ENCODE measurements at places on chromosomes 3 and 15.

GRCh38 chr15:65434201-65434600, 11.5 kb upstream of the IGDCC4 start:
- DNase-seq = no peak

DNA sequence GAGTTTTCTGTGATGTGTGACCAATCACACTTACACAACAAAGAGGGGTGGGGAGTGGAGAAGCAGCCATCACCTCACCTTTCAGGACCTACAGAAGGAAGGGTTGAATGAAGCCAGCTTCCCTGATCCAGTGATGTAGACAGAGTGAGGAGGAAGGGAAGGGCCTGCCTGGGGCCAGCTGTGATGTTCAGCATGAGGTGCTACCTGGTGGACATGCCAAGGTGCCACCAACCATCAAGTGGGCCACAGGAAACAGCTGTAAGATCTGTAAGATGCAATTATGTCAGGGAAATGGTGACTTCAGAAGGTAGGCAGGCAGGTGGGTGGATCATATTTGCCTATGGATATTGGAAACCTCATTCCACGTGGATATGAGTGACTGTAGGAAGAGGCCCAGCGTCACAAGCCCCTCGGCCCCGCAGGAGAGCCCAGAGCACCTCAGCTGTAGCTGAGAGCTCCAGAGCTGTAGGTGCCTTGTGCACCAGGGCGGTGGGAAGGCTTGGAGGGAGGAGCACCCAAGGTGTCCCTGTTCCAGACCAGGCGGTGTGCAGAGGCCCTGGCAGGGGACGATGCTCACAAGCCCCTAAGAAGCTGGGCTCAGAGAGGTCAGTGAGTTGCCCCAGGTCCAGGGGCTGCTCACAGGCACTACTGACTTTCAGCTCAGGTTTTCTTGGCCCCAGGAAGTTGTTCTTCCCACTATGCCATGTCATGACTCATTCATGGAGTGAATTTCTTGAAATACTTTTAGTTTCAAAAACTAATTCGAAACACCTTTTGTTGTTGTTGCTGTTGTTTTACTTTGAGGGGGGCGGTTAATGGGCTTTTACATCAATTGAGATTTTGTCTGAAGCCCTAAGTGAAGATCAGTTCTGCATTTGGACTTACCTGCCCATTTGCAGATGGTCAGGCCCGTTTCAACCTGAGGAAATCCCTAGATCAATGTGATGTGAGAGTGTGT, 94.2 kb upstream of the ALDH1A3 start:
- DNase-seq = no peak

- DNase-seq = no peak
Observed at GRCh38 chr3:146464783-146465182, 4.6 kb downstream of the PLSCR2 start.

DNA sequence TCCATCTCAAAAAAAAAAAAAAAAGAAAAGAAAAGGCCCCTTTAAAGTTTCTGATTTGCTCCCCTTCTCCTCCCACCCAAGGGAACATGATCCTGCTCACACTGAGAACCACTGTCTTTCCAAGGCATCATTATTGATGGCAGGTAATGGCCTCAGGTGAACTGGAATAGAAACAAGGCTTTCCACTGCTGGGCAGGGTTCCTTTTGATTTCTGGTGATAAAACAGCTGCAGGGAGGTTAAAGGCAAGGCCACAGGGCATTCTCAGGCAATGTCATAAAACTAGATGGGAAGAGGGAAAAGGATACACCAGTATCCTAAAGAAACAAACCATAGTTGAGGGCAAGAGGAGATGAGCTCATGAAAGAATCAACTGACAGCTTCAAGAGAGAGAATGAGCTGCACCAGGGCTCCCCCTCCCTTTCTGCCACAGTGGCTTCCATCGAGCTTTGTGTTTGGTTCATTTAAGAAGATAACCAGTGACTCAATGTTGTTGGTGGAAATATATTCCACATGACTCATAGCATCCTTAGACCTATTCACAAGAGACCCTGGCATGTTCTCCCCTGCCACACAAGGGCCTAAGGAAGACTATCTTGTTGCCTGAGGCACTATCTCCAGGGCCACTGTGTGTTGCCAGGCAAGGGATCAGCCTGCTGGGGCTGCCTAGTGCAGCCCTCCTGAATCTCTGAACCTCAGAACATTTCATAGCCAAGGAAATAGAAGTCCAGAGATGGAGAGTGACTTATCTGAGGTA, 86.4 kb downstream of the WDR76 start:
- DNase-seq = no peak

GRCh38 chr3:51311055-51311454, 74.0 kb upstream of the MANF start:
- DNase-seq = no peak

GRCh38 chr15:85581495-85581894, 201.1 kb downstream of the AKAP13 start:
- peak; percentile 27 for DNase-seq

DNA sequence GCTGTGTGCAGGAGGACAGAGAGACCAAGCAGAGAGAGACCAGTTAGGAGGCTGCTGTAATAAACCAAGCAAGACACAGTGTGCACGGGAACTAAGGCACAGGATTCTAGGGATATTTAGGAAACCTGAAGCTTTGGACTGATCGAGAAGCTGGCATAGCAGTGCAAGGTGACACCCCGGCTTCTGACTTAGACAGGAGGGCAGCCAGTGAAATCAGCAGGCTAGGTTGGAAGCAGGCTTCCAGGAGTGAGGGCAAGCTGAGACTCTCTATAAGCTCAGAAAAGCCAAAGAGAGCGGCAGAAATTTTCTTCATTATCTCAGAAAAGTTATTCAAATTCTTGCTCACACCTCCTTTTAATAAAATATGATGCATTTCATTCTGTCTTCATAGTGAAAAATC, 104.6 kb downstream of the LIPC start:
- no peak for DNase-seq

- no peak for DNase-seq
Observed at GRCh38 chr15:57566834-57567233, 24.9 kb upstream of the MYZAP start.

GRCh38 chr3:278300-279064, 81.9 kb downstream of the CHL1 start:
- no peak for DNase-seq

GRCh38 chr3:114700637-114701234, 406.9 kb downstream of the TIGIT start:
- no peak for DNase-seq

GRCh38 chr15:88649753-88650551, 11.1 kb downstream of the ISG20 start:
- no peak for DNase-seq

DNA sequence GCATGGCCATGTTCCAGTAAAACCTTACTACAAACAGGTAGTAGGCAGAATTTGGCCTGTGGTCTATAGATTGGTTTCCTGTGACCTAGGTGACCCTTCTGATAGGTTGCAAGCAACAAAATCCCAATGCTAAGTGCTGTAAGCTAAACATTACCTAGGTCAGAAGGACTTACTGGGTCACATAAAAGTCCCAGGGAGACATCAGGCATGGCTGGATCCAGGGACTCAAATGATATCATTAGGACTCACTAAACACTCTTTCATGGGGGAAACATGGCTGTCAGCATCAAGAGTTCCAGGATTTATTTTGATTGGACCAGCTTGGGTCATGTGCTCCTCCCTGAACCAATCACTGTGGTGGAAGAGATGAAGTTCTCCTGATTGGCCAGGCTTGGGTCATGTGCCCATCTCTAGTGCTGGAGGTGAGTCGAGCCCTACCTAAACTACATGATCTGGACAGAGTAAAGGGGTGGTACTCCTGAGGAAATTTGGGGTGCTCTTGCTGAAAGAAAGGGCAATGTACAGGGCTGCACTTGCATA, 16.8 kb upstream of the SLC6A1 start:
- no peak for DNase-seq

GRCh38 chr3:22007368-22007767, 256.4 kb upstream of the ZNF385D start:
- DNase-seq = no peak

GRCh38 chr3:188219147-188219546, 65.2 kb downstream of the LPP start:
- no peak for DNase-seq

- DNase-seq = peak; percentile 81
Observed at GRCh38 chr15:78739996-78740903, 71.0 kb downstream of the ADAMTS7 start.

DNA sequence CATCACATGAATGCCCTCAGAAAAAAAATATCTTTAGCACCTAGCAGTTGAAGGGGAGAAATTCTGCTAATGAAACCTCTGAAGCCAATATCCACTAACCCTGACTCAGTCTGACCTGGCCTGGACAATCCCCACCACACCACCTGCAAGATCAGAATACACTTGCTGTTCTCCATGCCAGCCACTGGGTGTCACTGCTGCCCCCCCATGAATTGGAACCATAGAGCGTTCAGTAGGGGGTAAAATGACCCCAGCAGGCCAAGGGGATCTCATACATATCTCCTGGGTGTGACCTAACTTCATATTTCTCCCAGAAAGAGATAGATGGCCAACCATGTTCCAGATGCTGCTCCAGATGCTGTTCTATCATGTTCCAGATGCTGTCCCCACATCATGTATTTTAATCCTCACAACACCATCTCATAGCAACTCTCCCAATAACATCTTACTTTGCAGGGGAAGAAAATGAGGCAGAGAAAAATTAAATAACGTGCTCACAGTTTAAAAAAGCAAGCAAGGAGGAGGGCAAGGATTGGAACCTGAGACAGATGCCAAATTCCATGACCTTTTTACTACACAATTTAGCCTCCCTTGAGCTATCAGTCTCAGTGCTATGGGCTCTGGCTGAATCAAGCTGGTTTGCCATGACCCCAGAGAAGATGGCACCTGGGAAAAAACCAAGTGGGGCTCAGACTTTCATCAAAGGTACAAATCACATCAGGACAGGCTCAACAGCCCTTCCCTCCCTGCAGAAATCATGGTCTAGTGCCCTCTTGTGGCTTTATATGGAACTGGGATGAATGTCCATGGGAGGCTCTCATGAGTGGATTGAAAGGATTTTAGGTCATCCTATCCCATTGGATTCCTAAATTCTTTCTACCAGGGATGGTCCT, 12.4 kb downstream of the NTRK3 start:
- DNase-seq = peak; percentile 24

DNA sequence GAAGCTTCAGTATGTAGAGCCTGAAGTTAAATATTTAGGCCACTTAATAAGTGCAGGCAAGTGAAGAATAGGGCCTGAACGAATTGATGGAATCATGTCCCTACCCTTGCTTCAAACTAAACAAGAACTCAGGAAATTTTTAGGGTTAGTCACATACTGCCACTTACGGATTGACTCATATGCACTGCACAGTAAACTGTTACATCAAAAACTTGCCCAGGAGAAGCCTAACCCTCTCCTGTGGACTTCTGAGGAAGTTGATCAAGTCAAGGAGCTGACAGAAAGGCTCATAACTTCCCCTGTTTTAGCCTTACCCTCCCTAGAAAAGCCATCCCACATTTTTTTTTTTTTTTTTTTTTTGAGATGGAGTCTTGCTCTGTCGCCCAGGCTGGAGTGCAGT, 20.6 kb upstream of the KBTBD12 start:
- no peak for DNase-seq

- DNase-seq = no peak
Observed at GRCh38 chr3:174303907-174304560, 555.1 kb upstream of the NAALADL2 start.

- no peak for DNase-seq
Observed at GRCh38 chr3:106945435-106945834, 431.8 kb upstream of the CCDC54 start.

DNA sequence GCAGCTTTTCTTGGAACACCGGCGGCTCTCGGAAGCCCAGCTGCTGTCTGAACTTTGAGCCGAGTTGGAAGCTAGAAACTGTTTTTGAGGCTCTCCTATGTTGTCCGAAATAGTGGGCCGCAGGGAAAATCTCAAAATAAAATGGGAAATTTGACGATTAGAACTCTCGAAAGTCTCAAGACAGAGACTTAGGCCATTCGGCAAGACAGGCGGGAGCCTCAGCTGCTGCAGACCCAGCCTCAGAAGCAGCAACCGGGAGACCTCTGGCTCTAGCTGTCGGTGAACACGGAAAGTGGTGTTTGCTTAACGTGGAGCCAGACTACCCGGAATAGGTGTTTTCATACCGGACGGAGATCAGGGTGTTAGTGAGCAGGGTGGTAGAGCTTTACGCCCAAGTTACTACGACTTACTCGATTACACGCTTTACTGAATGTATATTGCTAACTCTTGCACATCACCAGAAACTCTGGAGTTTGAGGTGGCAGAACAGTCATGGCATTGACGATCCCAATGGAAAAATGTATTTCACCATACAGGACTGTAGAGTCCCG, 357 bp upstream of the MAN2C1 start:
- peak; percentile 33 for DNase-seq

DNA sequence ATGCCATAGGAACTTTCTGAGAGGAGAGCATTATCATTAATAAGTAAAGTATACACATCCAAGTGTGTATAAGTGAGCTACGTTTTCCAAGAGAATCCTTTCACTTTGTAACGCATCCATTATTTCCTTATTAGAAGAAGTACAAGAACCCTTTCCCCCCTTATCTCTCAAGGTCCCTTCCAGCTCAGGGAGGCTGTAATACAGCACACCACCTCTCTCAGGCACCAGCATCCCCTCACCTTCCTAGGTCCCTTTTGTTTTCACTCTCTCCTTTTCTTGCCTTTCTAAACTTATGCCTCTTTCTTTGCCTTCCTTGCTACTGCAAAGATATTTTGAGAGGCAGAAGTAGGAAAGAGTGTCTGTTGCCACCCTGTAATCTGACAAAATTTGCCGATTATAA, 446.0 kb downstream of the GRM7 start:
- DNase-seq = no peak

DNA sequence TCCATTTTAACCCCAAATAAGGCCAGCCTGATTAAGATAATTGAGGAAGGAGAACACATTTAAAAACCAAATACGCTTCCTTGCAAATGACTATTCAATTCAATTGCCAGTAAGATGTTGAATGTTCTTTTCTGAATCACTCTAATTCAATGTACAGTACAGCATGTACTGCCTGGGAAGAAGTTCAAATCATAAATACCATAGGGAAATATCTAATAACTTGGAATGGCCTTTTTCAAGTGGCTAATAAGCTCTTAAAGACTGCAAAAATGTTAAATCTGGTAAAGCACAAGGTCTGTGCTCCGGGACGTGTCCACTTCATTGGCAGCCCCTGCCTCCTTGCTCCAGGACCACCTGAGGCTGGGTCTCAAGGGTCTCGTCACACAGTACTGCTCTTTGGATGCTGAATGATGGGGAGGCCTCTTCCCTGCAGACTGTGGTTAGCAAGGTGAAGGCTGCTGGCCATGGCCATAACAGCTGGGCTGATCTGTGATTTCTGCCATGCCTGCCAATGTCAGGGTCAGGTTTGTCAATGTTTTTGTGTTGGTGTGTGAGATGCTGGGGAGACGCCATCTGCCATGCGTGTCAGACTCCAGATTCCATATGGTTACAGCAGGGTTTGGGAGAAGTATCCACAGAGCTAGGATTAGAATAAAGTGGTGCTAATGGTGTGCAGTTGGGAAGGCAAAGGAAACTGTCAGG, 300.5 kb downstream of the ADAMTS17 start:
- DNase-seq = no peak

- DNase-seq = no peak
Observed at GRCh38 chr15:31024330-31024729, 32.9 kb upstream of the MTMR10 start.
